HS-5 (cell line): ENCODE measurements at places on chromosomes 7 and 10.
A peak's percentile ranks its signal among the peaks of the same experiment; 100 is the strongest.

- DNase-seq: no peak
Observed at GRCh38 chr10:111785921-111786320, 397.6 kb downstream of the GPAM start.

GRCh38 chr10:29157321-29157720 is 131.5 kb upstream of the LYZL1 start:
- no peak for DNase-seq

DNA sequence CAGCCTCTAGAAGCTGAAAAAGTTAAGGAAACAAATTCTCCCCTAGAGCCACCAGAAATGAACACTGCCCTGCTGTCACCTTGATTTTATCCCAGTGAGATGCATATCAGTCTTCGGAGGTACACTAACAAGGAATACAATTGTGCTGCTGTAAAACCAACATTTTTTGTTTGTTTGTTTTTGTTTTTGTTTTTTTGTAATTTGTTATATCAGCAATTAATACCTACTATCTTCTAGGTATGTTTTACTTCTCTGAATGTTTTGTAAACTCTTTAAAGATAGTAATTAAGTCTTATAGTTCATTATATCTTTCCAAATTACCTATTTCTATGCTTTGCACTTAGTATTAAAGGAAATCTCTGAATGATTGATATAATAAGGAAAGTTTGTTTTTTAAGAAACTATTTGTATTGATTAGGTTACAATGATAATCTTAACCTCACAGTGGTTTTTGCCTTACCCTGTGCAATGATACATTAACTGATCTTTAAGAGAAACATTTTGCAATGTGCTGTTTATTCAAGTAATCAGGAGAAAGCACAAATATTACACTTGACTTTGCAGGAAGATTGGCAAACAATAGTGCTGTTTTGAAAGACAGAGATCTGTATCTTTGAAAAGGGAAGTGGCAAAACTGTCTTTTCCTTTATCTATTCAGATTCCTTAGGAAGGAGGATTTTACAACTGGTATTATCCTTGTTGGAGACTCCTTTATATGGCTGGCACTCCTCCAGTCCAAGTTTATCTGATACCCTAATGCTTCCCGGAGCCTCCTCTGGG is 11.3 kb upstream of the HGF start:
- no peak for DNase-seq

DNA sequence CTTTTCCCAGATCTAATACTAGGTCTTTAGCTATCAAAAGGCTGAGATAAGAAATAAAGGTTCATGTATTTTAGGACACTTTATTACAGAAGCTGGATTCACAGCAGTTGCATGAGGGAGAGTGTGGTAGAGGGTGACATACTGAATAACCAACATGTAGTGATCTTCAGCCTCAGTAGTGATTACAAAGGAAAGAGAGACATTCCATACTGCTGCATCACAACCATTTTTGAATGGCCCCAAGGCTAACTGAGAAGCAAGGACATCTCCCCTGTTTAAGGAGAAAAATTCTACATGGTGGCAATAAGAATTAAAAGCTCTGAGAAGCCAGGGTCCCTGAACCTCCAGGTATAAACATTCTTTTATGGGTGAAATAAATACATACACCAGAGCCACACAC is 35.3 kb downstream of the COG5 start:
- DNase-seq: no peak

- no peak for DNase-seq
Observed at GRCh38 chr10:7664707-7665106, 2.1 kb downstream of the ITIH5 start.

DNA sequence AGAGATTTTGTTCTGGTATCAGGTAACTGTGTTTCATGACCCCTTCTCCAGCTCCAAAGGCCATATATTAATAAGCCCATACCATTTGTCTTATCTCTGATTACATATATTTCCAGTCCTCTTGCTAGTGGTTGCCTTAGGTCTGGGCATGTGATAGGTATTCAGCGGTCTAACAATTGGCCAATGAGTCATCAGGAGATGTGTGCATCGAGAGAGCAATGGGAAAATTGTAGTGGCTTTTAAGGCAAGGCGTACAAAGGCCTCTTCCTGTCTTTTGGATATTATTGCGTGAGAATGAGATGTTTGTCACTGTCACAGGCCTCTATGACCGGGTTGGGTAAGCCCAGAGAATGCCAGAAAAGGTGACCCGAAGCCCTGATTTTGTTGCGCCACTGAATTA is 38.6 kb upstream of the SFRP5 start:
- no peak for DNase-seq

GRCh38 chr7:55438757-55439525 is 73.8 kb downstream of the LANCL2 start:
- DNase-seq: no peak

- no peak for DNase-seq
Observed at GRCh38 chr7:1925973-1926907, 256.2 kb downstream of the ELFN1 start.

DNA sequence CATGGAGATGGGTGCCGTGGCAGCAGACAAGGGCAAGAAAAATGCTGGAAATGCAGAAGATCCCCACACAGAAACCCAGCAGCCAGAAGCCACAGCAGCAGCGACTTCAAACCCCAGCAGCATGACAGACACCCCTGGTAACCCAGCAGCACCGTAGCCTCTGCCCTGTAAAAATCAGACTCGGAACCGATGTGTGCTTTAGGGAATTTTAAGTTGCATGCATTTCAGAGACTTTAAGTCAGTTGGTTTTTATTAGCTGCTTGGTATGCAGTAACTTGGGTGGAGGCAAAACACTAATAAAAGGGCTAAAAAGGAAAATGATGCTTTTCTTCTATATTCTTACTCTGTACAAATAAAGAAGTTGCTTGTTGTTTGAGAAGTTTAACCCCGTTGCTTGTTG is 25.9 kb downstream of the BAG3 start:
- DNase-seq: no peak

- DNase-seq: no peak
Observed at GRCh38 chr7:157516911-157517781, 180.3 kb downstream of the DNAJB6 start.

DNA sequence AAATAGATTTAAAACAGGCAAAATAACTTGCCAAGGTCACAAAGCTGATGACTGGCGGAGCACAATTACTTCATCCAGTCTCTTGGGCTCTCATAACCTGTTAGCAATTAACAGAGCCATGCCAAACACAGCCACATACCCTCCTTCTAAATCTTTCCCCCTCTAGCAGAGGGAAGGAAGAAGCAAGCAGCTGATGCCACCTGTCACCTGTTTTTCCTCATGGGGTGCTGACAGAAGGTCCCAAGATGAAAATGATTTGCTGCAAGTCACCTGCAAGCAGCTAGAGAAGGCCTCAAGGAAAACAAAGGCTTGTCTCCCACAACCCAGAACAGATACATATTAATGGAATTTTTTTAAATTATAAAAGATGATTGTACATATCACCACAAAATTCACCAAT is 117.8 kb downstream of the GFRA1 start:
- no peak for DNase-seq

- DNase-seq: no peak
Observed at GRCh38 chr10:47248386-47249090, 51.5 kb upstream of the GDF10 start.

DNA sequence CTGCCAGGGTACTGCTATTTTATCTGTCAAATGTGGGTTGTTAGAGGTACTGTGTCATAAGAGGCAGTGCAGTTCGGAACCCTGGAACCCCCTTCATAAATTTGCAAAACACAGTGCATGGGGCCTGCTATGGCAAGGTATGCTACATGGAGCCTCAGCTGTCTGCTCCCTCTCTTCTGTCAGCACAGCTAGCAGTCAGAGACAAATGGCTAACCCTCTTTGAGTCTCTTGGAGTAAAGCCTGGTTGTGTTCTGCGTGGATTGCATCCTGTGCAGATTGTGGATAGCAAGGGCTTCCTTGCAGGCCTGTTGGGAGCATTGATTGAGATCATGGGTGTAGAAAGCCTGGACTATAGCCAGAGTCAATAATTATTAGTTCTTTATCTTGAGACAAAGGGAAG is 397.8 kb downstream of the AUTS2 start:
- DNase-seq: no peak

DNA sequence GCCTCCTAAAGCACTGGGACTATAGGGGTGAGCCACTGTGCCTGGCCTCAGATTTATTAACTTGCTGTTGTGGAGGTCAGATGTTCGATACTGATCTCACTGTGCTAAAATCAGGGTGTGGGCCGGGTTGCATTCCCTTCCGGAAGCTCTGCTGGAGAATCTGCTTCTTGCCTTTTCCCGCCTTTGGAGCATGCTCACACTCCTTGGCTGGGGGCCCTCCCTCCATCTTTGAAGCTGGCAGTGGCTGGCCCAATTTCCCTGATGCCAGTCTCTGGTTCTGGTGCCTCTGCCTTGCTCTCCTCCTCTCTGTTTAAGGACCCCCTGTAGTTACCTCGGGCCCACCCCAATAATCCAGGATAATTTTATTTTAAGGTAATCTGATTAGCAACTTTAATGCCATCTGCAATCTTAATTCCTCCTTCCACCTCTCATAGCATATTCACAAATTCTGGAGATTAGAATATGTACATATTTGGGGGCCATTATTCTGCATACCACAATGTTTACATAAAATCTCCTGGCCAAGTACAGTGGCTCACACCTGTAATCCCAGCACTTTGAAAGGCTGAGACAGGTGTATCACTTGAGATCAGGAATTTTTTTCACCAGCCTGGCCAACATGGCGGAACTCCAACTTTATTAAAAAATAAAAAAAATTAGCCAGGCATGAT is 7.9 kb upstream of the PITRM1 start:
- no peak for DNase-seq

DNA sequence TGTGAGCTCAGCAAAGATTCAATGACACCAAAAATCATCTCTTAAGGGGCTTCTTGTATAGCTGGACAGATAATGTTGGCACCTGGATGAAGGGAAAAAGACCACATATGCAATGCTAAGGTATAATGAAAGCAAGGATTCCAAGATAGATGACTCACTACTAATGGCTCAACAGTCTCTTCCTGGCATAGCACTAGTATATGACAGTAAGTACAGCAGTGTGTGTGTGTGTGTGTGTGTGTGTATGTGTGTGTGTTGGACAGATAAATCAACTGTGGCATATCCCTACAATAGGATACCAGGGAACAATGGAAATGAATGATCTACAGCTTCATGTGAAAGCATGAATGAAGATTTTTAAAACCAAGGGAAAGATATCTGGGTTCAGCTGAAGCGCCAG is 257.1 kb downstream of the SFMBT2 start:
- peak; percentile 5 for DNase-seq

GRCh38 chr7:122535086-122535485 is 163.8 kb downstream of the RNF133 start:
- DNase-seq: no peak

DNA sequence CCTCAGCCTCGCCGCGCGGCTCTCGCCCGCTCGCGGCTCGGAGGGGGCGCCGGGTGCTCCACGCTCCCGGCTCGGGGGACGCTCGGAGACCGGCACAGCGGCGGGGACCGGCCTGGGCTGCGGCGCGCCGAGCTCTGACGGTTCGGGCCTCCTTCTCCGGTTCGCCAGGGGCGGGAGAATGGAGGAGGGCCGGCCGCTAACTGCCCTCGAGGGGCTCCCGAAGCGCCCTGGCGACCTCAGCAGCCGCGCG is 232 bp upstream of the GRID1 start:
- DNase-seq: no peak

- DNase-seq: no peak
Observed at GRCh38 chr7:22223807-22224206, 133.1 kb downstream of the RAPGEF5 start.

DNA sequence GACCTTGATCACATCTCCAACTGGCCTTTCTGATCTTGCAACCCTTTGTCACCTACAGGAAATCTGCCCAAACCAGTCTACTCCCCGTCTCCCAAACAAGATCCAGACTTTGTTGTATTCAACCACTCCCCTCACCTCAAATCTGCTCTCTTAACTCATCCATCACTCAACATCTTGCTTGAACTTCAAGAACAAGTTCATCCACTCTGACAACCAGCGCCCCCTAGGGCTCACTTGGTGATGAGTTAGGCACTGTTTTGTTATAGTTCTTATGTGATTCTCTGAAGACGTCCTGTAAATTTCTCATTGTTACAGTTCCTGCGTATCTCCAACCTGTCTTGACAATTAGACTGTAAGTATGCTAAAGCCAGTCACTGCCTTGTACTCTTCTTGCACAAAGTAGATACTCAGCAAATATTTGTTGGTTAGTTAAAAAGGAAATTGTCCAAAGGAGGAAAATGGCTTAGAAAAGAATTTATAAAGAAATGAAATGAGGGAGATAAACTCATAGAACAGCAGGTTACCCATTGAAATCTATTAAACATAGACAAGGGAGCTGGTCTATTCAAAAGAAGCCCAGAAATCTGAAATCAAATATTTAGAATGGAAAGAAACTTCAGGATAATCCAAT is 5.3 kb downstream of the FRMD4A start:
- no peak for DNase-seq

DNA sequence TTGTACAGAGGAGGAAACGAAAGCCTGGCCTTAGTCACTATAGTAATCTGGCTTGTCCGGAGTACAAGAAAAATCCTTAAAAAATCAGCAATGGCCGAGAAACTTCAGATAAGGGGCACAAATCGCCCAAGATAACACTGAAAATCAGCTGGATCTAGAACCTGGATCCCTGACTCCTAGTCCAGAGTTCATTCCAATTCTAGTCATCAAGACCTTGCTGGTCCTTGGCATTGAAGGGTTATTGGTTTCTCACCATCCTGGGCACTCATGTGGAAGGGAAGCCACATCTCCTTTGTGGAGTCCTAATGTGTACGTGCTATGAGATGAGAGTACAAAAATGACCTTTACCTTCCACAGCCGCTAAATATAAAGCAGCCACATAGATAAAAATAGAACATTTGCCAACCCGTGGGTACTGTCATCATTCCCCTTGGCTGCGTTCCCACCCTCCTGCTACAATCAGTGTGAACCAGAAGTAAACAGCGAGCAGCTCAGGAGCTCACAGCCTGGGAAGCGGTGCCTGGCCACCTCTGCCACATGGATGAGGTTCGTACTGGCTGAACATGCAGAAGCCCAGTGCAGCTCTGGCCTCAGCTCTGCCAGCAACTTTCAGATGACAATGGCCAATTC is 116.0 kb upstream of the PDLIM1 start:
- no peak for DNase-seq

DNA sequence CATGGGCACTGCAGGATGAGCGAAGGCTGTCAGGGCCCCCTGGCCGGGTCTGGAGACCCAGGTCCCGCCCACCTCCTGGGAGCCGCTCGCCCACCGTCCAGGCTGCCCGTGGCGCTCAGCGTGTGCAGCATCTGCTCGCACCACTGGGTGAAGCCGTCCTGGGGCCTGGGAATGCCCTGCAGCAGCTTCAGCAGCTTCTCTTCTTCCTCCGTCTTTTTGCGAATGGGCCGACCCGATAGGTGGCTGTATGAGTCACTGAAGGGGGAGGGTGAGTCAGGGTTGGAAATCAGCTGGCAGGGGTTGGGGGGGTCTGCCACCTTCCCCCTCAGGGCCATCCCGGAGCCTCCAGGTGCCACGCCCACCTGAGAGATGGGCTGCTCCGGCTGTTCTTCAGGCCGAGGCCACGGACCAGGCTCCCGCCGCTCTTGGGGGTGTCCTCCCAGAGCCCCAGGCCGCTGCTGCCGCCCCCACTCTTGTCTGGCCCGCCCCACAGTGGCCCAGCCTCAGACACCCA is 8.7 kb downstream of the GNB2 start:
- DNase-seq: no peak

- peak; percentile 60 for DNase-seq
Observed at GRCh38 chr10:125160856-125161706, 718 bp upstream of the CTBP2 start.

- DNase-seq: no peak
Observed at GRCh38 chr10:54026340-54026739, 774.7 kb downstream of the PCDH15 start.
